ENCODE measurements at places on chromosomes 7 and 10.

DNA sequence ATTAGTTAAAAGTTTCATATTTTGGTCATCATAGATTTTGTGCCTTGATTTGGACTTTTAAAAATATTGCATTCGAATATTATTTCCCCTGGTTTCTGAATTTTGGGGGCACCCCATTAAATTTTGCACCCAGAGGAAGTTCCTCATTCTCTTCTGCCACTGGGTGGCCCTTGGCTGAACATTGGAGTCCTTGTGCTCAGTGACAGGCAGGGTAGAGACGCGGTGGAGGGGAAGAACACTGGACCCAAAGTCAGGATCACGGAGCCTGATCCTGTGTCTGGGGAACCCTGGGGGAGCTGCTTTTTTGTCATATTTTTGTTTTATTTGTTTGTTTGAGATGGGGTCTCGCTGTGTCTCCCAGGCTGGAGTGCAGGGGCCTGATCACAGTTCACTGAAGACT is 74.7 kb downstream of the MKI67 start:
- no peak for DNase-seq

DNA sequence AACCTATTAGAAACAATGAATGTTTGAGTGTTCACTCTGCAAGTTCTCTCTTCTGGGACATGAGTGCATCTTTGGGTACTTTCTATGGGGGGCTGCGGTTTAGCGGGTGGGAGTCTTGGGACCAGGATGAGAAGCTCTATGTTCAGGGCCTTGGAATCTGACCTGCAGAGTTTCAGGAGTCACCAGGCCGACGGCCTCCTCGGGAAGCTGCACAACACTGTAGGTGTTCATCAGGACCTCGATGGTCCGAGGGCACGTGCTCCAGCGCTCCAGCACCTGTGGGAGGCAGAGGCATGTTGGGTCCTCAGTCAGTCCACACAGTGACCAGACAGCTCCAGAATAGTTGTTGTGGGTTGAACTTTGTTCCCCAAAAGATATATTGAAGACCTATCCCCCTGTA is 8.9 kb upstream of the GBX1 start:
- no peak for DNase-seq

DNA sequence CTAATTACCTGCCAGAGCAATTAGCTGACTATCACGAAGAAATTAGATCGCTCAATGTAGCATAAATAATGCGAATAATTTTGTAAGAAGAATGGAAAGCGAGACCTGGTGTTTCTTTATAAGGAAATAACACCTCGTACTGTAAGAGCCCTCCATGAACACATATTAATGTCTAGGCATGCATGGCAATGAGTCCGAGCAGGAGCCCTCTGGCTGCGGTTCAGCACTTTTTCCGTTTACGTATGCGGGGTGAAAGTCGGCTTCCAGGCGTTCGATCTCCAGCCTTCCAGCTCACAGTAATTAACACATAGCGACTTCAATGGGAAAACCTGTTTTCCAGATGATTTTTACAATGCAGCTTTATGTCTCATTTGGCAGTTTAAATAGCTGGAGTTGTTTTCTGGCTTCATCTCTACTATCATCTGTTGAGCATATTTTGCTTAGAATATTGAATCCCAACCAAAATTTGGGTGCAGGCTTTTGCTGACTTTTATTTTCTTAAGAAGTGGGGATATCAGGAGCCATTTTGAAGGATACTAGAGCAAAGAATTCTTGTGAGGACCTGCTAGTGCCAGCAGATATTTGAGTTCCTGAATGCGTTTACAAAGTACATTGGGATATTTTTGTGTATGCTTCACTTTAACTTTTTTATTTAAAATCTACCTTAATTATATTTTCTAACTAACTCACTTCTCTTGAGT is 7.2 kb upstream of the SP8 start:
- DNase-seq: no peak

DNA sequence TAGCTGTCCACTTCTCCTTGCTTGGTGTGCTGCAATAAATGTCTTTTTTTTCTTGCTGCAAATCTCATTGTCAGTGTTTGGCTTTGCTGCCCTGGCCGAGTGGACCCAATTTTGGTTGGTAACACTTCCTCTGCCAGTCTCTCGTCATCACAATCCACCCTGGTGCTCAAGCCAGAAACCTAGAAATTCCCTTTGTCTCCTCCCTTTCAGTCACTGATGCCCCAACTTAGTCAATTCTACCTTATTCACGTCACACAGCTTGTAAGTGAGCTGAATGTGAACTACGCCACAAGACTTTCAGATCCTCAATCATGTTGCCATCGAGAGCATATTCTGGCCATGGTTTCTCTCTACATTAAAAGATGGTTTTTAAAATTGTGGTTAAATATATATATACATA is 13.0 kb upstream of the FRA10AC1 start:
- no peak for DNase-seq

DNA sequence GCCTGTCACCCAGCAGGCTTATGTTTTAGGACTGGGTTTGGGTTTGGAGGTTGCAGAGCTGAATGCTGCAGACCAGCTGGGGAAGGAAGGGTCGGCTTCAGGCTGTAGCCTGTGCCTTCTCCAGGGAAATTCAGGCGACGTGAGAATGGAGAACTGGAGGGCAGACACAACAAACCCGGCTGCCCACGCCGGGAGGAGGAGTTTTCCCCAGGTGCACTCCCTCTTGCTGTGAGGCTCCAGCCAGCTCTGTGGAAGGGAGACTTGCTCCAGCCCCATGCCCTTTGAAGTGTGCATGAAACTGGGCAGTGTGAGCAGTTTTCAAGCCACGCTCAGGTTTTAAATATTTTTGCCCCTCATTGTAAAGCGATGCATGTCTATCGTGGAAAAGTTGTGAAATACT is 279.1 kb downstream of the CCSER2 start:
- no peak for DNase-seq

DNA sequence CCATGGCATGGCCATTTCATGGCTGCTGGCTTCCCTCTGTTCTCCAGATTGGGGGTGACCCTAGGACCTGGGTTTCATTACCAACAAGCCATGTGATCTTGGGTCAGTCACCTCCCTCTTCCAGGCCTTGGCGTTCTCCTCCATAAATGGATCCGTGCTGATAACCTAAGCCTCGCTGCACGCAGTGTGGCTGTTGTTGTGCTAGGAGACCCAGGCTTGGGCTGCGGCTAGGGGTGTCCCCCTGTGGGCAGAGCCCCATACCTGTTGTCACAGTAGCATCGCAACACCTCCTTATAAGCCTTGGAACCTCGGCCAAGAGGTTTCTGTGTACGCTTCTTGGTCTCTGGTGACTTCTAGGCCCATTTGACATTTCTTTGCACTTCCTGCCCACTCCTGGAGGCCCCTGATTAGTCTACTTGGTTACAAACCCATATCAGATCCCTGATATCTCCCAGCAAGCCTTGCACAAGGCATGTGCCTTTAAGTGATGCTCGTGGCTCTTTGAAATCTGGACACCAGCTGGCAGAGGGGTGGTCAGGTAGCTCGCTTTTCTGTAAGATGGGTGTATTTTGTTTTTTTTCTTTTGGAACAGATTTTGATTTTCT is 23.6 kb downstream of the ZMIZ1 start:
- no peak for DNase-seq

GRCh38 chr7:16067711-16068110 is 353.6 kb downstream of the CRPPA start:
- no peak for DNase-seq

GRCh38 chr10:114885443-114885842 is 52.6 kb upstream of the TRUB1 start:
- DNase-seq: no peak

DNA sequence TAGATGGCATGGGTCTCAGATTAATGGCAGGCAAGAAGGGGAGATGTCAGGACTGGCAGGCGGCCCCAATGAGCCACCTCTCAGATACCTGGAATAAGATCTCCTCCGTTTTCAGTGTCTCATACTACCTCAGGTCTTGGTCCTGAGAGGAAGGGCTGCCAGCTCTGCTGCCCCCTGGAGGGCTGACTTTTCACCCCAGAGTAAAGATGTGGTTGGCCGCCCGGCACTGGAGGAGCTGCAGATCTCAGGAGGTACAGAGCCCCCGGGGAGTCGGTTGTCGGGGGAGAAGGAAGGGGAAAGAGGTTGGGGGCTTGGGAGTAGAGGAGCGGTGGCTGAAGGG is 642 bp upstream of the COL13A1 start:
- no peak for DNase-seq

DNA sequence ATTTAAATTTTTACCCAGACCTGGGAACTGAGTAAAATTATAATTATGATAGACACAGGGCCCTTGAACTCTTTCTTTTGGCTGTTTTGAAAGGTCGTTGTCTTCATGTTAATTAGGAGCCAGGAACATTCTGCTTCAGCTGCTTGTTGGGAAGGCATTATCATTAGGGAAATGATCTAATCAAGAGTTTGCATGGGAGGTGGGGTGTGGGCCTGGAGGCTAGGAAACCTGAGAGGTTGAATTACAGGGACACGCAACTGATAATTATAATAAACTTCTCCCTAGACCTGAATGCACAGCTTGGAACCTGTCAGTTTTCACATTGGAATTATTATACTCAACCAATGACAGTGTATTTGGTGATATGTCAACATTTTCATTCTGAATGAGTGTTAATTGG is 237.7 kb downstream of the CACNB2 start:
- no peak for DNase-seq

DNA sequence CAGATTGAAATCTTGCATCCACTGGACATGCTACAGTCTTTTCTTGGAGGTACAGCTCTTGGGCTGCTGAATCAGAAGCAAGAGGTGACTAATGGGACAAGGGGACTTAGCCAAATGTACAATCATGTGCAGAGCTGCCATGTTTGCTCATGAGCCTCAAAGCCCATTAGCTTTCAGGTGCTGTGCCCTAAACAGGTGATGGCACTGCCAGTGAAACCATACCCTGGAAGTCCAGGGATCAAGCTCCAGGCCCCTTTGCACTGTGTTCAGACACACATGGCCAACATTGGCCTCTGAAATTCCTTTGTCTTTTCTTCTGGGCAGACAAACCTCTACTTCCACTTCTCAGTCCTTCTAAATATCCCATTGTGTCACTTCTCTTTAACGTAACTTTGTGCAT is 328.2 kb downstream of the GRID1 start:
- no peak for DNase-seq

DNA sequence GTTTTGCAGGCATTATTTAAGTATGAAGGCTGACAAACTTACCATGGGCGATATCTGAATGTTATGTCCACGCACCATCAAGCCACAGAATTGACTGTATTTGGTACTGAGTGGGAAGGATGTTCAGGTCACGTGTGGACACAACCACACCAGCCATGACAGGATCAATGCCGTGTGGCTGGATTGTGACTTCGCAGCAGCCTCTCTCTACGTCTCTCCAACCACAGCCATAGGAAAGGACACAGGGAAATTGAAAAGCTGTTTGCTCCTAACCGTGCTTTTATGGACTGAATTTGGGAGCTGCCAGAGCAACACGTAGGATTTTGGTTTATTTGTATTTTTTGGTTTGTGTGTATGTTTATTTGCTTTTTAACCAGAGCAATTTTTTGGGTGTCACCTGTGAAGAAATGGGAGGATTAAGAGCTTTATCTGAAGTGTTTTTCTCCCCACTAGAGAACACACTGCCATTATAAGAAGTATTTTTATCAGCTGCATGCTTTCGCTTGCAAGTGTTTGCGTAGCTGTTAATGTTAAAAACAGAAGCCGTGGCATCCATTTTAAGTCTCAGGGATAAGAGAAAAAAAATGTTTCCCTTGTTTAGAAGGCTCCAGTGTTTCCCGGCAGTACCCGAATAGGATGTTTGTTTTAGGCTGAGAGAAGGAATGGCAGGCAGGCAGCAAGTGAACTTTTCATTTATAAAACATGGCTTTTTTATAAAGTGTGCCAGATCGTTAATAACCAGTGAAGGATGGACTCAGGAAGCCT is 401.1 kb upstream of the NFE2L3 start:
- DNase-seq: no peak

GRCh38 chr10:129756912-129757901 is 206.9 kb downstream of the EBF3 start:
- DNase-seq: no peak

DNA sequence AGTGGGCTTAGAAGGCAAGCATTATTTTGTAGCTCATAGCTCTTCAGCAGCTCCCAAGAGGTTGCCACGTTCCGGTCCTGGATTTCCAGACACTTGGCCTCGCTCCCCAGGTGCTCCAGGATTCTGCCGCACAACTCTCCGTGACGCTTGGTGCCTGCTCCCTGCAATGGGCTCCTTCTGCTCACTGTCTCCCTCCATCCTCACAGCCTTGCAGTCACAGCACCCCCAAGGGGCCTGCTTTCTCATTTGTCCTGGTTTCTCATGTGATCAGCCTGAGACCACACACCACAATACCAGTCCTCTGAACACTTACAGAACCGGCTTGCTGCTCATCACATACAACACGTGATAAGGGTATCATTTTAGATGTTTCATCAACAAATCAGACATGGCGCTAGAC is 9.8 kb downstream of the IGFBP3 start:
- DNase-seq: no peak

- no peak for DNase-seq
These were observed 26.9 kb downstream of the NUP205 start for GRCh38 chr7:135584362-135585353.

DNA sequence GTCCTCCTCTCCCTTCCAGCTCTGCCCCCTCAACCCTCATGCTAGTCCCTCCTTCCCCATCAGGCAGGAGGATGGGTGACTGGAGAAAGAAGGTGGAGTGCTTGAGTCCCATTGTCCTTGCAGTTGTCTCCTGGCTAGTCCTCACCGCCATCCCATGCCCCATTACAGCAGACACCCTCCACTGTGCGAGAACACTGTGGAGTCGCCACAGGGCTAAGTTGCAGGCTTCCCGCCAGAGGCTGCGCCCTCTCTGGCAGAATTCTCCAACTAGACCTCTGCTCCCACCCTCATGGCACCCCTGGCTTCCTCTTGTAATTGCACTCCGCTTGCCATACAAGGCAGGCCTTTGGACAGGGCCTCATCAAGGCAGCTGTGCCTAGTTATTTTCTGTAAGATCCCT is 3.1 kb downstream of the GIMAP2 start:
- DNase-seq: no peak

GRCh38 chr10:92407305-92408016 is 116.5 kb downstream of the MARCHF5 start:
- DNase-seq: no peak

- DNase-seq: no peak
These were observed 11.1 kb upstream of the SLC18A3 start for GRCh38 chr10:49598986-49599385.

DNA sequence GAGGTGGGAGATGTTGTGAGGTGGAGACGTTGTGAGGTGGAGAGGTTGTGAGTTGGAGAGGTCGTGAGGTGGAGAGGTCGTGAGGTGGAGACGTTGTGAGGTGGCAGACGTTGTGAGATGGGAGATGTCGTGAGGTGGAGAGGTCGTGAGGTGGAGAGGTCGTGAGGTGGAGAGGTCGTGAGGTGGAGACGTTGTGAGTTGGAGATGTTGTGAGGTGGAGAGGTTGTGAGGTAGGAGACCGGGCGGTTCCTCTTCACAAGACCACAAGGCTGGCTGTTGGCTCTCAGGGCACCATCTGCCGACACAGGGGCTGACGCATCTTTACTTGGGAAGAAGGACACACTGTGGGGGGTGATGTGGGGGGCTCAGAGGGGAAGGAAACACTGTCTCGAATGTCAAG is 34.7 kb upstream of the SHH start:
- DNase-seq: no peak

DNA sequence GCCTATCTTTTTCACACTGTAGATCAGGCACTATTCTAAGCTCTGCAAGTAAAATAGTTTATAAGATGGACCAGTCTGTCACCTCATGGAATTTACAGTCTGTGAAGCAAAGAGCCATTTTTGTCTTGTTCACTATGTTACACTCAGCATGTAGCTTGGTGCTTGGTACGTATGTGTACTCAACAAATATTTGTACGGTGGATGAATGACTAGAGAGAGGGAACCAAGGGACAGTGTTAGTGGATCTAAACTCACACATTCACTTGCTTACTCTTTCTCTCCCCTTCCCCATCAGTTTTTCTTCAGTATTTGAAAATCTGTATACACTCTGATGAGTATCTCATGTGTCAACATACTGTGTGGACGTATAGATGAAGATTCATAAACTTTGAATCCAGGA is 45.9 kb downstream of the PTF1A start:
- DNase-seq: no peak
